ENCODE measurements at places on chromosomes 1 and 21.
A peak's percentile ranks its signal among the peaks of the same experiment; 100 is the strongest.

DNA sequence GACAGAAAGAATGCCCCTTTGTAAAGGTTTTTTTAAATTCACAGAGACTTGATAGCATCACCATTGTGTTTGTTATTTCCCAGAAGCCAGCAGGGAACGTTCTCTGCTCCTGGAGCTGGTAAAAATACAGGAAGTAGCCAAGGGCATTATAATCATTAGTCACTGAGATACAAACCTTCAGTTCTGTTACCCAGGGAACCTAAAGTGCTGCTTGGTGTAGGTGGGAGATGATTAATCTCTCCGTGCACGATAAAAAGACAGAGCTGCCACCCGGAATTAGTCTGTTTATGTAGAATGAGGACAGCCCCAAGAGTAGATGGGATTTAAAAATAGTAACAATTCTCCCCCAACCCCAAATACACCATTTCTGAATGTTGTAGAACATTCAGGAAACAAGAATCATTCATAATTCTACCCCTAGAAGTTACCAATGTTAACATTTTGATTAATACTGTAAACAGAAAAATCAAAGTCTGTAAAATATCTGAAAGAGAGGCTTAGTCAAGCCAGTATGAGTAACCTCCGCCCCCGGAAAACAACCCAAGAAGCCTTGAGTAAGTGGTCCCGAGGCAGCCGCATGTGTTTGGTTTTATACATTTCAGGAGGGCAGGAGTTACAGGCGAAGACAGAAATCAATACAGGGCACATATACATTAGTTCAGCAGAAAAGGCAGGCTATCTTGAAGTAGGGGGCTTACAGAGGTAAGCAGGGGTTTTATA lies 45.3 kb upstream of the CTBS start:
- DNase-seq, result peak; percentile 92

GRCh38 chr1:203048555-203049051 lies 22.3 kb downstream of the PPFIA4 start:
- no peak for DNase-seq

GRCh38 chr1:84303314-84303830 lies 1.9 kb downstream of the SAMD13 start:
- no peak for DNase-seq

GRCh38 chr1:147169171-147169570 lies 3.1 kb downstream of the PRKAB2 start:
- no peak for DNase-seq

GRCh38 chr1:219626865-219627264 lies 14.0 kb upstream of the ZC3H11B start:
- no peak for DNase-seq

- DNase-seq, result no peak
Measured at GRCh38 chr1:4710592-4711415, 56.4 kb downstream of the AJAP1 start.

DNA sequence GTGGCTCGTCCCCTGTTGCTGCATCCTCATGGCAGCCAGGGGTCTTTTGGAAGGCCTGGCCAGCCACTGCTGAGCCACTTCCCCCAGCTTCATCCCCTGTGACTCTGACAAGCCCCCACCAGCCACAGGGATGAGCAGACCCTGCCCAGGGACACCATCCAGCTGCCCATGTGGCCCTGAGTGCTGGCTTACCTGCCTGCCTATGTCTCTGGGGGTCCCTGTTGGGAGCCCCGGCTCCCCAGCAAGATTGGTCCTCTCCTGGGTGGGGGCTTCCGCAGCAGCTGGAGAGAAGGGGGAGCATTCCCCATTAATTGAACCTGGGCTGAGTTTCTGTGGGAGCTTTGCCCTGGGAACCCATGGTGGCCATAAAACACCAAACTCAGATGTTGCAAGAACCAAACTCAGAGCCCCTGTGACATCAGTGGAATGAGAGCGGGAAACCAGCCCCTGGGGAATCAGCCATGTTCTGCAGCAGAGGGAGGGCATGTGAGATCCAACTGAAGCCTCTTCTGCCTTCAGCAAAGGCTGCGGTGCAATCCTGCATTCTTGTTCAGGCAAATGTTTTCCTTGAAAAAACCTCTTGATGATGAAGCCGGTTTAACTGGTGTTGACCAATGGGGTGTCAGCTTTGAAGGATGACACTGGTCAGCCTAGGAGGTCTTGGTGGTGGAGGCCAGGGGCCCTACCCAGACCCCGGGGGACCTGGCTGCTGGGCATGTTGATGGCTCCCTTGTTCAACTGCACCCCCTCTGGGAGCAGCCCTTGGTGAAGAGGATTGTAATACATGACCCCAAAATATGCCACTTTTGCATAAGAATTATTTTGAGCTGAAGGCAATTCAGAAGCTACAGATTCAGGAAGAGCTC lies 28.3 kb upstream of the COL18A1 start:
- no peak for DNase-seq

- peak; percentile 99 for DNase-seq
Measured at GRCh38 chr1:93909146-93910050, at the start of gene GCLM. GCLM (minus strand) TSS chr1:93909430; CDS start chr1:93909163, 267 bp downstream.

- no peak for DNase-seq
Measured at GRCh38 chr21:42343101-42343500, 7.7 kb downstream of the TFF2 start.

DNA sequence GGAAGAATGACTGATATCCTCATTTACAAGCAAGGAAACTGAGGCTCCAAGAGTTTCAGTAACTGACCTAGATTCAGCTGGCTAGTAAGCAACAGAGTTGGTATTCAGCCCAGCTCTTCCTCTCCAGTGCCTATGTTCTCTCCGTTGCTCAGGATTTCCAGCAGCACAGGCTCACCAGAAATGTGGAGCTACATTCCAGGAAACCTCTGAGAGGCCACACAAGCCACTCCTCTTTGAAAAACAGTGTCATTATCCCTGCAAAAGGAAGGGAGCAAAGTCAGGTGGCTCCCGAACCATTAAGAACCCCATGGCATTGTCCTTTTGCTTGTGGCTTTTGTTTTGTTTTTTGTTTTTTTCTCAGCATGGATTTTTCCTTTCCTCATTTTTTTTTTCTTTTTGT lies 40.6 kb upstream of the DUSP10 start:
- DNase-seq, result no peak

DNA sequence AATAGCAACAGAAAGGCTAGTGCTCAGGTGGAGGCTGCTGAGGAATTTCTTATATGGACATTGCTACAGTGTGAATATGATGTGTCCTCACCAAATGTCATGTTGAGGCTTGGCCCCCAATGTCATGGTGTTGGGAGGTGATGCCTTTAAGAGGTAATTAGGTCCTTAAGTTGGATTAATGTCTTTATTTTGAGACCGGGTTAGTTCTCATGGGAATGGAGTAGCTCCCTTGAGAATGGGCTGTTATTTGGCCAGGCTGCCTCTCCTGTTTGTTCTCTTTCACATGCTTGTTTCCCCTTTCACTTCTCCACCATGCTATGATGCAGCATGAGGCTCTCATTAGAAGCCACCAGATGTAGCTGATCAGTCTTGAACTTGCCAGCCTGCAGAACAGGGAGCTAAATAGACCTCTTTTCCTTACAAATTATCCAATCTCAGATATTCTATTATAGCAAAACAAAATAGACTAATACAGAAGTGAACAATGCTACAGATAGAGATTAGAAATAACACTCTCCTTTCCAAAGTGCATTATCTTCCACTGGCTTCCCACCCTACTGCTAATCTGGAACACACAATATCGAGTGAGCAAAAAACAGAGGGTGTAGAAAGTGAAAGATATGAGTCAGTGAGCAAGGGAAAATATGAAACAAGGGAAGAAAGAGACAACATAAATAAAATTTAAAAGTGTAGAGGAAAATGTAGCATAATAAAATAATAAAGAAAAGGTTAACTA lies 160.2 kb downstream of the NTMT2 start:
- no peak for DNase-seq

GRCh38 chr1:184036517-184036949 lies 995 bp downstream of the COLGALT2 start:
- no peak for DNase-seq

DNA sequence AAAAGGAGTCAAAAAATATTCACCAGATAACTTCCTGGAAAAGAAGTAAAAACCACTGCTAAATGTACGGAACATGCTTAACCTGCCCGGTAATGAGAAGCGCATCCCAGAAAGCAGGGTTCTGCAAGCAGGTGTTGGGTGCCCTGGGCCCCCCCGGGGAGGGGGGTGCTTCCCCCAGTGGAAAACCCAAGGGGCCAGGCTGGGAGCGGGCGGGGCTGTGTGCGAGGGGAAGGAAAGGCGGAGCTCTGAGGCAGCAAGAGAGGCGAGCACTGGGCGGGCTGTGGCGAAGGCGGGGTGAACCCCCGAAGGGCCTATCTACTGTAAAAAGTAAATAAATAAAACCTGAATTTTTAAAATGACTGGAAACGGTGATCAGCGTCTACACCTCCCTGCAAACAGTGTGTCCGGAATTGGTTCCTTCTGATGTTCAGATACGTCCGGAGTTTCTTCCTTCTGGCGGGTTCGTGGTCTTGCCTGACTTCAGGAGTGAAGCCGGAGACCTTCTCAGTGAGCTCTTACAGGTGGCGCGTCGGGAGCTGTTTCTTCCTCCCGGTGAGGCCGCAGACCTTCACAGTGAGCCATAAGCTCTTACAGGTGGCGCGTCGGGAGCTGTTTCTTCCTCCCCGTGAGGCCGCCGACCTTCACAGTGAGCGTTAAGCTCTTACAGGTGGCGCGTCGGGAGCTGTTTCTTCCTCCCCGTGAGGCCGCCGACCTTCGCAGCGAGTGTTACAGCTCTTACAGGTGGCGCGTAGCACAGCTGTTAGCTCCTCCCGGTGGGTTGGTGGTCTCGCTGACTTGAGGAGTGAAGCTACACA lies 13.4 kb downstream of the FTCD start:
- no peak for DNase-seq

- DNase-seq, result no peak
Measured at GRCh38 chr1:154859786-154860155, 10.3 kb downstream of the KCNN3 start.

GRCh38 chr1:15195420-15196052 lies 42.0 kb downstream of the TMEM51 start:
- no peak for DNase-seq

- DNase-seq, result peak; percentile 60
Measured at GRCh38 chr1:172733815-172734214, 74.9 kb downstream of the FASLG start.

GRCh38 chr1:173771560-173771959 lies 52.9 kb upstream of the DARS2 start:
- no peak for DNase-seq

GRCh38 chr1:26317612-26318337 lies at the start of gene CD52:
CD52 (plus strand) TSS chr1:26317958; CDS start chr1:26318018, 60 bp downstream.
- DNase-seq, result no peak

DNA sequence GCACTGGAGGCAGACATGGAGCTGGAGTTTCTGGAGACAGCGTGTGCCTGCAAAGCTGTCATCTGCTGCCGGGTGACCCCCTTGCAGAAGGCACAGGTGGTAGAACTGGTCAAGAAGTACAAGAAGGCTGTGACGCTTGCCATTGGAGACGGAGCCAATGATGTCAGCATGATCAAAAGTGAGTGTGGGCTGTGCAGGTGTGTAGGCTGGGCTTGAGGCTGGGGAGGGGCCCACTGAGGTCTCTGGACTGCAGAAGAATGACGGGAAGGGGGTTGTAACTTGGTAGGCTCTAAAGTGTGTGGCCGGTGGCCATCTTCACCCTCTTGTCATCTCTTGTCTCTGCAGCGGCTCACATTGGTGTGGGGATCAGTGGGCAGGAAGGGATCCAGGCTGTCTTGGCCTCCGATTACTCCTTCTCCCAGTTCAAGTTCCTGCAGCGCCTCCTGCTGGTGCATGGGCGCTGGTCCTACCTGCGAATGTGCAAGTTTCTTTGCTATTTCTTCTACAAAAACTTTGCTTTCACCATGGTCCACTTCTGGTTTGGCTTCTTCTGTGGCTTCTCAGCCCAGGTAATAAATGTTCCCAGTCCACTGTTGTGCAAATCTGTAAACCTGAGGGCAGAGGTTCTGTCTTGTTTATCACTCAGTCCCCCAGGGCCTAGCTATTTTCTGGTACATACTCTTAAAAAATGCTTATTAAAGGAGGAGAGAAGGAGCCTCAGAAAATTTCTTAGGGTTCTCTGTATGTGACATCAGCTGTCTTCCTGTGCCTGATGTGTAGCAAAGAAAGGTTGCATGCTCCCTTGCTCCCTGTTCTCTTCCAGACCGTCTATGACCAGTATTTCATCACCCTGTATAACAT lies 19.9 kb downstream of the ATP8B2 start:
- peak; percentile 57 for DNase-seq

GRCh38 chr1:30912224-30912623 lies 3.7 kb upstream of the SDC3 start:
- peak; percentile 41 for DNase-seq

DNA sequence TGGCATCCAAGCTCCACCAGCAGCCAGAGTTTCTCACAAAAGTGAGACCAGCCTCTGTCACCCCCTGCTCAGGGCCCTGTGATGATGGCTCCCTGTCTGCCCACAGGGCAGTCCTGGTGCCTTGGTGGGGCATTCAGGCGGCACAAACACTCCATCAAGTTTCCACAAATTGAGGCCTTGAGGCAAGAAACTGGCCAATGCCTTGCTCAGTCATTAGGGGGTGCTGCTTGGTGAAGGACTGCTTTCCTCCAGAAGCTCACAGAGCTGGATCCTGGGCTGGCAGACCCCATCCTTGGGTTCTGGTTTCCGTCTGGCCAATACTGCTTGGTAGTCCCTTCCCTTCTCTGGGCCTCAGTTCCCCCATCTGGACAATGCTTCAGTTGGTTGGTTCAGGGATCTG lies 12.5 kb upstream of the AHDC1 start:
- DNase-seq, result no peak

DNA sequence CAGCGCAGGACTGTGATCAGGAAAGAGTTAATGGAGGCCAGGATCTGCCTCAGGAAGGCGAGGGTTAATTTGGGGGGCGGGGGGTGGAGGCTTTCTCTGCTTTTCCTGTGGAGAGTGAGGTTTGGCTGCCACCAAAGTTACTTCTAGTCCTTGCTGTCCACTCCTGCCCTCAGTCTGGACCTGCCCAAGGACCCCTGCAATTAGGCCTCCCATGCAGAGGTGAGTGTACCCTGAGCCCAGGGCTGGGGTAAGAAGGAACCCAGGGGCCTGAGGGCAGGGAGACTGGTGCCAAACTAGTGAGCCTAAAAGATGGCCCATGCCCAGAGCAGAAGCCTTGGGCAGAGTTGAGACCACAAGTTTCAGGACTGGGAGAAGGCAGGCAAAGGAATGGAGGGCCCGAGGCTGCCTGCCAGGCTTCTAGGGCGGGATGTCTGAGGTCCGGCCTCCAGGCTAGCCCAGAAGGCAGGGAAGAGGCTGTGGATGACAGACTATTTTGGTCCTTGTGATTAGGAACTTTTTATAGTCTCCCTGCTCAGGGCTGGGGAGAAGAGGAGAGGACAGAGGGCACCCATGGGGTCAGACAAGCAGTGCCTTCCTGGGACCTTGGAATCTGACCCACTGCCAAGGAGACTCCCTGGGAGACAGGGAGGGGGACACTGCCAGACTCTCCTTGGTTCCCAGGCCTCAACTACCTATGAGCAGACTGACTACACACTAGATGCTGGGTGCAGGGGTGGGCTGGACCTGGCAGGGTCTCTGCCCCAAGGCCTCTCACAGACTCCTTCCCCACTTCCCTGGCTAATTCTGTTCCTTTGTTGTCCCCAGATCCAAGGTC lies at the start of gene FAM110D:
Gene FAM110D (plus strand): TSS at position 172 of the 835 bp plus-strand sequence. CDS start 2,213 bp downstream, outside the sequence.
- DNase-seq, result no peak

DNA sequence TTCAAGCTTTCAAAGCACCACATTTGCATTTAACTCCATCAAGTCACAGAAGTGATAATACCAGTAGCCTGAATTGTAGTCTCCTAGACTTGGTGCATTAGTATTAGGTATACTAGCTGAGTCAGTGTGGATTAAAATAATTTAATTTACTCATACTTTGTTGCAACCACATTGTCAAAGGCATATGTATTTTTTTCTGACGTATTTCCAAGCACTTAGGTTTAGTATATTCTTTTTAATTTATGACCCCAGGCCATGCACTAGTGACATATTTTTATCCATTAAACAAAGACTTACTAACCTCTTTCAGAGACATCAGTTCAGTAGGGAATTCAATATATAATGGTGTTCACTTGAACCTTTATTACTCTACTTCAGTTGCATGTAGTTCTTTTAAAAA lies 1894.5 kb downstream of the NCAM2 start:
- DNase-seq, result no peak

All from suppressor macrophage treated with lipopolysaccharide for 1 hour (primary cell).